ENCODE measurements at places on chromosomes 11 and 22.

DNA sequence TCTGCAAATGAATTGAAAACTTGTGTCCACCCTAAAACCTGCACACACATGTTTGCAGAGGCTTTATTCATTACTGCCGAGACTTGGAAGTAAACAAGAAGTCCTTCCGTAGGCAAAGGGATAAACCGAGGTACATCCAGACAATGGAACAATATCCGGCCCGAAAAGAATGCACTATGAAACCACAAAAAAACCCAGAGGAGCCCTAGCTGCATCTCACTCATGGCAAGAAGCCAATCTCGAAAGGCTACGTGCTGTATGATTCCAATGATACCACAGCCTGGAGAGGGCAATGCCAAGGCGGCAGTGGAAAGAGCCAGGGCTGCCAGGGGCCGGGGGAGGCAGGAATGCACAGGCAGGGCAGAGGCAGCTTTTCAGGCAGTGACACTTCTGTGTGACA, 3.2 kb upstream of the MRPL23 start:
- no peak for DNase-seq

- DNase-seq, result no peak
These were observed 3.6 kb upstream of the CCDC117 start for GRCh38 chr22:28768701-28769393.

GRCh38 chr22:42721045-42721434, 370 bp upstream of the A4GALT start:
- DNase-seq, result no peak

- DNase-seq, result no peak
These were observed 59.1 kb downstream of the PDHX start for GRCh38 chr11:34975482-34975881.

- DNase-seq, result no peak
These were observed 157.3 kb upstream of the BDNF start for GRCh38 chr11:27857588-27857987.

GRCh38 chr22:36369004-36369921, 18.5 kb downstream of the MYH9 start:
- no peak for DNase-seq

DNA sequence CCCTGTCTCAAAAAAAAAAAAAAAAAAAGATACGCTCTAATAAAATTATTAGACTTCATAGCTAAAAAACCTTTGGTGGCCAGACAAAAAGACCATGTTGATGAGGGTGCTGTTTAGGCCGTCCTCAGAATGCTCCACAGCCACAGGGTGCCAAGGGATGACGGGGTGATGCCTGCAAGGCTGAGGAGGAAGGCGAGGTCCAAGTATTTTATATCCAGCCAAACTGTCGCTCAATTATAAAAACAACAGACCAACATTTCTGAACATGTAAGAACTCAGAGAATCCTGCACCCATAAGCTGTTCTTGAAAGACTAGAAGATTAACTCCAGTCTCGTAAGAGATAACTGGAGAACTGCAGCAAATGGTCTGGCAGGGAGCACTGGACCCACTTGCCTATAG, 29.2 kb downstream of the TBX1 start:
- DNase-seq, result no peak

GRCh38 chr11:60592601-60593000, 77.4 kb downstream of the MS4A13 start:
- DNase-seq, result no peak

- DNase-seq, result no peak
These were observed 19.7 kb downstream of the SCUBE2 start for GRCh38 chr11:9071692-9072091.
